ENCODE measurements at places on chromosomes 4 and X. TPM values are rescaled to one million over a fixed set of nuclear protein-coding genes. Genes with fewer than 3 reads are reported as not detected.

DNA sequence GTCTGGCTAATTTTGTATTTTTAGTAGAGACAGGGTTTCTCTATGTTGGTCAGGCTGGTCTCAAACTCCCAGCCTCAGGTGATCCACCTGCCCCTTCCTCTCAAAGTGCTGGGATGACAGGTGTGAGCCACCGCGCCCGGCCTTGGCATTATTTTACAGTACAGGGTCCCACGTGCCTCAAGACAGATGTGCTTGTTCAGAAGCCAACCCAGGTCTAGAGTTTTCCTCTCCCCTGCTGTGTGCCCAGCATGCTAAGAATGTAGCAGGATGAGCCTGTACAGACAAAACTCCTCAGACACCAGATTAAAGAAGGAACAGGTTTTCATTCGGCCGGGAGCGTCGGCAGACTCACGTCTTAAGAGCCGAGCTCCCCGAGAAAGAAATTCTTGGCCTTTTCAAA, 42.2 kb downstream of the CRLF2 start:
- ATAC-seq: no peak

GRCh38 chr4:109301651-109302360, 652 bp downstream of the COL25A1 start:
- ATAC-seq: no peak

- no peak for ATAC-seq
Observed at GRCh38 chr4:115121351-115122043, 8.1 kb upstream of the NDST4 start.

GRCh38 chrX:46582325-46582724, 8.8 kb downstream of the CHST7 start:
- no peak for ATAC-seq

DNA sequence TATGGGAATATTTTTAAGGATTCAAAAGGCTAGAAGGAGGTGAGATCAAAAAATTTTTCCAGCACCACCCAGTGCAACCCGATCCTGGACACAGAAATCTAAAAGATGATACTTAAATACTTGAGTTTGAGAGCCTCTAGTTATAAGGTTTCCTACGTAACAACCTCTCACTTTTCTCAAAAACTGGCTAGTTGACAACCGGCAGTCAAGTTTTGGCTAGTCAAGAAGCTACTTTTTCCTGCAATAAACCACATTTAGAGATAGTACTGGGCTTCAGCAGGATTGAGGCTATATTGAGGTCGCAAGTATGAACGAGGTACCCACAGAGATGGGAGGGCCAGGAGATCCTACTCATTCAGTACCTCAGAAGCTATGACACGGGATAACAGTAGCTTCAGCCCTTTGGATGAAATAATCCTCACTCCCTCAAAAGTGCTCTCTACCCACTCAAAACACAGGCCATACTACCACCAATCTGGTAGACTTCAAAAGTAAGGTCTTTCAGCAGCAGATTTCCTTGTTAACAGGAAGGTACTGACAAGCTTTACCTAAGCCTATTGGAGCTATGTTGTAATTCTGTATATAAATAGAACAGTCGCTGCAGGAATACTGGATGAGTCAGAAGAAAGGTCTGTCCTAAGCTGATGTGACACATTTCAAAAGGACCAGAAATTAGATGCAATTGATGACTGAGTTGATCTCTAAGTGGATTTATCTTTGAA, 1.5 kb upstream of the TSPAN5 start:
- ATAC-seq: peak; percentile 53

DNA sequence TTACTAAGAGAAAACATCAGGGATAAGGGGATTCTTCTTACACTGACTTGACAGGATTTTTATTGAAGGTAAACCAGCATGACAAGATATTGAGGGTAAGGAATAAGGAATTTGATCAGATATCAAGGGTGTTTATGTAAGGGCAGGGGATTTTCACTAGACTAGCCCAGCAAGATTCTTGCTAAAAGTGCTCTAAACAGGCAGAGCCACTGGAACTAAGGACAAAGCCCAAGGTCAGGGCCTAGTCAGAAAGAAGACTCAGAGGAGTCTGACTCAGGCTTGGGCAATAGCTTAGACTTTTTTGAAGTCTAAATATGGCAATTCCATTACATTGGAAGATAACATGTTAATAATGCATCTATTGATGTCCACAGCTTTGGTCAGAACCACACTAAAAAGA, 6.5 kb upstream of the GLRA3 start:
- no peak for ATAC-seq

DNA sequence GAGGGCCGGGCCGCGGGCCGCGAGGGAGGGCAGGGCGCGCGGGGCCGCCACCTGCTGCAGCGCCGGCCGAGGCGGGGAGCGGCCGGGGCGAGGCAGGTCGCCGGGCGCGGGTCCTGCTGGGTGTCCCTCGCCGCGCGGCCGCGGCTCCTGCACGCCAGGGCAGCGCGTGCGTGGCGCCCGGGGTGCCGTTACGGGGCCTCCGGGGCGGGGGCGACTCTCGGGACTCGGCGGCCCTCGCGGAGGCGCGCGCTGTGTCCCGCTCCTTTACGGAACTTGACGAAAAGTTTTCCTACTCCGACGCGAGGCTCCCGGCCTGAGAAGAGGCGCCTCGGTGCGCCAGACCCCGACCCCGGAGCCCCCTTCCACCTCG, 329 bp downstream of the TBC1D14 start:
- ATAC-seq: peak; percentile 28

GRCh38 chrX:69539437-69539836, 35.3 kb downstream of the NALF2 start:
- ATAC-seq: no peak

DNA sequence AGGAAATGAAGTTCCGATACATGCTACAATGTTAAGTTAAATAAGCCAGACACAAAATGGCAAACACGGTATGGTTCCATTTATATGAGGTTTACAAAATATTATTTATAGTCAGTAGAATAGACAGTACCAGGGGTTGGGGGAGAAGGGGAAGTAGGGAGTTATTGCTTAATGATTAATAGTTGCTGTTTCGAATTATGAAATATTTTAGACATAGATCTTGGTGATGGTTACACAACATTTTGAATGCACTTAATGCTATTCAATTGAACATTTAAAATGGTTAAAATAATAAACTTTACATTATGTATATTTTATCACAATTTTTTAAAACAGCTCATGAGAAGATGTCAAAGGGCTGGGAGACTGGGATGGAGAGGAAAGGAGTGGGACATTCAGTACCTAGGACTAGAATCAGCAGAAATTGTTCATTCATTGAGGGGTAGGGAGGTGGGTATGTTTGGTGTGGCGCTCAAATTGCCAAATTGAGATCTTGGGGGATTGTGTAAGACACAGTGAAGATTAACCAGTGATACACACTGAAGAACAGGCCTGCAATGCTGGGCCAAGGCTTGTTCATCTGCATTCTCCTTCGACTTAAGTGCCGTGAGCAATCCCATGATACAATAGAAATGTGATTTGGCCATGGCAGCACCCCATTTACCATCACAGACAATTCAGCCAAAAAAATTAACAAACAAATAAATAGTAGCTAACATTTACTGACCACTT, 165.6 kb upstream of the GALNT7 start:
- peak; percentile 53 for ATAC-seq

DNA sequence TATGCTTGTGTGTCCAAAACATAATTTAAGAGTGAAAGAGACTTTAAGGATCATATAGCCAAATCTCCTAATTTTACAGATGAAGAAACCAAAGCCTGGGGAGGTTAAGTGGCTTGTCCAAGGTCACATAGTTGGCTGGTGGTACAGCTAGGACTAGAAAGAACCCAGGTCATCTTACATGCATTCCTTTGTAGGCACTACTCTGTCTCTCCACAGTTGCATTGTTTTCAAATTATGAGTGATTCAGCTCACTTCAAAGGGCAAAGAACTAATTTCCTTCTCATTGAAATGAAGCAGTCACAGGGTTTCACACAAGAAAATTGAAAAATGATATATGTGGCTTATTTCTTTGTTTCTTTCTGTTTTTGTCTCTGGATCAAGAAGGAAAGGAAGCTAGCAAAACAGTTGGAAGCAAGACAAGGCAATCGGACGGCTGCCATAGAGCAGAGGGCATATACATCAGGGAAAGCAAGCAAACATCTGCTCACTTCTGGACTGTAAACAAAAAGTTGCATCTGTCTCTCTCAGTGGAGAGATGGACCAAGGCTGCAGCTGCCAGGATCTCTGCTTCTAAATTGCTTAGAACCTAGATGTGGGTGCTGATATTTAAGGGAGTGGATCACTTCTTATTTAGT, 107.5 kb upstream of the AMOT start:
- no peak for ATAC-seq

DNA sequence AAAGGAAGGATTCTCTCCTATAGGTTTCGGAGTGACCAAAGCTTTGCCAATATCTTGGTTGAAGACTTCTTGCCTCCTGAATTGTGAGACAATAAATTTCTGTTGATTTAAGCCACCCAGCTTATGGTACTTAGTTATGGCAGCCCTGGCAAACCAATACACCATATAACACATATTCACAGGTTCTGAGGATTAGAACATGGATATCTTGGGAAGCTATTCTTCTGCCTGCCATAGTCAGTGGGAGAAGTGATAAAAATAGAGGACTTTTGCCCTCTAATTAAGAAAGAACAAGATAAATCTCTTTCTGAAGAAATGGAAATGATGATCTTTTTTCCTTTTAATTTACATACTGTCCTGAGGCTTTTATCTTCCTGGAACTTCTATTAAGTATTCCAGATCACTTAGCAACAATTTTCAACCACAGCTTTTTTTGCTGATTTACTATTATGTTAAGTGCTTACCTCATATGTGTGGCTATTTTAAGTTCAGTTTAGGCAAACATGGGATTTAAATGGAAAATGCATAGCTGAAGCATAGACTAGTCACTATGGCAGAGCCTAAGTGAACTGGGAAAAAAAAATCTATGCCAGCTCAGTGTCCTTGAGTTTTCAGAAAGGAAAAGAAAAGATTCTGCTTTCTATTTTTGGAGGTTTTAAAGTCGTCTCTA, 381.7 kb downstream of the STPG2 start:
- no peak for ATAC-seq

- no peak for ATAC-seq
Observed at GRCh38 chr4:6549890-6550620, 24.9 kb upstream of the MAN2B2 start.

GRCh38 chrX:121641560-121641959, 594.1 kb downstream of the GLUD2 start:
- peak; percentile 67 for ATAC-seq

DNA sequence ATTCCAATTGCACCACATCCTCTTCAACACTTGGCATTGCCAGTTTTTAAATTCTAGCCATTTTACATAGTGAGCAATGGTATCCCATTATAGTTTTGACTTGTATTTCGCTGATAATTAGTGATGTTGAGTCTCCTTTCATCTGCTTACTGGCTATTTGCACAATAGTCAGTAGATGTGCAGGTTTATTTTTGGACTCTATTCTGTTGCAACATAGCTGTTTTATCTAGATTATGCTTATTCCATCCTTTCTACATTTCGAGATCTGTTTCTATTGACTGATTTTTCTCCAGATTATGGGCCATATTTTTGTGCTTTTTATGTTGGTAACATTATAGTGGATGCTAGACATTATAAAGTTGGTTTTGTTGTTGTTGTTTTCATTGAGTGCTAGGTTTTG, 106.1 kb downstream of the WWC2 start:
- no peak for ATAC-seq

- no peak for ATAC-seq
Observed at GRCh38 chr4:1979477-1980196, 29.1 kb downstream of the NELFA start.

Gene OR13H1
- total RNA-seq: not detected

Gene BANK1
- total RNA-seq: 1.3 TPM

Gene APEX2
- 16.3 TPM for total RNA-seq

Gene CTAG2
- total RNA-seq: not detected

Gene GPC3
- 0.28 TPM for total RNA-seq

Gene SPIN2A
- not detected for total RNA-seq

Gene KLF8
- 23.2 TPM for total RNA-seq

Gene ANXA3
- total RNA-seq: 51.0 TPM

Measured in esophagus mucosa (tissue), 1 donor.